ENCODE measurements at places on chromosomes 5 and 9.

GRCh38 chr9:36249189-36249588, 9.1 kb downstream of the GNE start:
- DNase-seq: no peak

GRCh38 chr5:172133359-172134029, 54.5 kb downstream of the STK10 start:
- DNase-seq: no peak

GRCh38 chr5:77632526-77633206, 5.8 kb downstream of the OTP start:
- DNase-seq: no peak

- DNase-seq: no peak
Measured at GRCh38 chr5:120503341-120503740, 39.2 kb downstream of the PRR16 start.

- DNase-seq: no peak
Measured at GRCh38 chr9:33331377-33331891, 41.1 kb downstream of the NFX1 start.

DNA sequence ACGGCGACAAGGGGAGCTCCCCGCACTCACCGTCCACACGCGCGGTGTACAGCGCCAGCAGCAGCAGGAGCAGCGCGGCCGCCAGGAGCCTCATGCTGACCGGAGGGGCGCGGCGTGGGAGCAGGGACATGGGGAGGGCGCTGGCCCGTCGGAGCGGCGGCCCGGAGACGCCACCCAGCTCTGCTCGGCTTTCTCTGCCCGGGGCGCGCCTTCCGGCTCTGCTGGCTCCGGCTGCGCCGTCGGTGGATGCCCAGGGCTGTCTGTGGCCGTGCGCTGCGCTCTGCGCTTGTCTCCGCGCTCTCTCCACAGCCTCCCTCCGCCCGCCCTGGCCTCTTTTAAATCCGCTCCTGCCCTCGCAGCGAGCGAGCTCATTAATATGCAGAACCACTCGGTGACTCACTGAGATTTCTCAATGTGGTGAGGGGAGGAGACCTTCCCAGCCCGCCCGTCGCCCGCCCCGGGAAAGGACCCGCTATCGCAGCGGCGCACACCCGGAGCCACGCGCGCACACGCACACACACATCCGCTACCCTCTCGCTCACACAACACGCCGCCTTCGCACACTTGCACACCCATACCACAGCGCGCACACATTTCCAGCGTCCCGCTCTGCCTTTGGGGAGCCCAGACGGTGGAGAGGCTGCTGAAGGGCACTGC, at the start of gene CXCL14:
TSS of gene CXCL14 (minus strand) at position 307 of the 657 bp plus-strand sequence. CDS start at position 94, 213 bp downstream.
- no peak for DNase-seq

DNA sequence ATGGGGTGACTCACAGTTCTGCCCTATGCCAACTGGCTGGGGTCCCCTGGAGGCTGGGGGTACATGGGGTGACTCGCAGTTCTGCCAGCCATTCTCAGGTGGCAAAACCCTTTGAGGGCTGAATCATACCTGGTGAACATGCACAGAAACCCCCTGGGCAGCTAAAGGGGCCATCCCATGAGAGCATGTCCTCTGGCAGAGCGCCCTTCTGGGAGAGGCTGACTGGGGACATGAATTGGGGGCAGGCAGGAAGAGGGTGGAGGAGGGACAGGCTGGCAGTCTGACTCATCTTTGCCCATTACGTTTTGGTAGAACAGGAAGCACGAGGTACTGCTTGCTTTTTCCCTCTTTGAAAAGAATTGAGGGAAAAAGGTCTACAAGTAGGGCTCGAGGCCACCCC, 16.7 kb downstream of the TRAF1 start:
- DNase-seq: no peak

GRCh38 chr5:14016549-14016948, 72.1 kb upstream of the DNAH5 start:
- DNase-seq: no peak

DNA sequence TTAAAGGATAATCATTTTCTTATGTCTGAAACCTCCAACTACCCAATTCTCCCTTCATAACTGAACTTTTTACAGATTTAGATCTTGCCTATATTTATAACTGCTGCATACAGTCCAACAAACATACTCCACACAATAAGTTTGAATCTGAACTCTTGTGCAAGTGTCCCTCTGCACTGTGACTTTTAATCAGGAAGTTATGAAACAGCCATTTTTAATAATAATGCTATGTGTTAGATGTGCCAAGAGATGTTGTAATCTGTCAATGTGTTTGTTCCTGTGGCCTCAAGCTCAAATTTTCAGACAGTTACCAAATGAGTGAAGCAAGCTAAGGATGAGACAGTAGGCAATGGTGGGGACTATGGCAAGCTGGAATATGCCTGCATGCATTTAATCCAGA, 57.6 kb upstream of the MTAP start:
- no peak for DNase-seq

DNA sequence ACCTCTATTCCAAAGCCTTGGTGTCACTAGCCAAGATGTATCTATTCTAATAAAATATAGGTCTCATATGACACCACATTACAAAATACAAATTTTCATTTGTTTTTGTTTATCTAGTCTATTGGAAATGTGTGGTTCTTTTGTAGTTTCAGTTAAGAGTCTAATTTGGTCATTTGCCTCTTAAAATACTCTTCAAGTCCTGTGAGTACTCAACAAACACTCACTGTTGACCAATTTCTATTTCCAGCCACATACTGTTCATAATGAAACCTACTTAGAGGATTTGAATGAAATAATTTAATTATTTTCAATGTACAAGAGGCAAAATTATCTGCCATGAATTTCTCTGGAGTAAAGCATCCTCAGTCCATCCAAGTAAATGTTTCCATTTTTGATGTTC, 40.6 kb downstream of the SLC1A3 start:
- no peak for DNase-seq

DNA sequence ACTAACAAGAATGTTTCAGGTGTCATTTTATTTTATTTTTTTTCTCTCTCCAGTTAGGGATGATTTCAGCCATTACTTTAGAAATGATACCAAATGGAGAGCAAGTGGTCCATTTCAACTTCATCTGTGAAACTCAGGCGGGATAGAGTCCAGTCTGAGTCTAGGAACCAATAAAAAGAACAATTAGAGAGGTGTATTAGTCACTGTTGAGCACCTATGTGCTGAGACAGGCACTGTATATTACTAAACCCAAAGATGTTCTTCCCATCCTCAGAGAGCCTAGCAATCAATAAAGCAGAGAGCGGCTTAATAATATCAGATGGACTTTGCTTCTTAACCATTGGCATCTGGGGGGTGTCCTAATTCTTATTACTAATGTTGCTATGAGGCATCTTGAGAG, 410.3 kb upstream of the SLC24A2 start:
- no peak for DNase-seq

DNA sequence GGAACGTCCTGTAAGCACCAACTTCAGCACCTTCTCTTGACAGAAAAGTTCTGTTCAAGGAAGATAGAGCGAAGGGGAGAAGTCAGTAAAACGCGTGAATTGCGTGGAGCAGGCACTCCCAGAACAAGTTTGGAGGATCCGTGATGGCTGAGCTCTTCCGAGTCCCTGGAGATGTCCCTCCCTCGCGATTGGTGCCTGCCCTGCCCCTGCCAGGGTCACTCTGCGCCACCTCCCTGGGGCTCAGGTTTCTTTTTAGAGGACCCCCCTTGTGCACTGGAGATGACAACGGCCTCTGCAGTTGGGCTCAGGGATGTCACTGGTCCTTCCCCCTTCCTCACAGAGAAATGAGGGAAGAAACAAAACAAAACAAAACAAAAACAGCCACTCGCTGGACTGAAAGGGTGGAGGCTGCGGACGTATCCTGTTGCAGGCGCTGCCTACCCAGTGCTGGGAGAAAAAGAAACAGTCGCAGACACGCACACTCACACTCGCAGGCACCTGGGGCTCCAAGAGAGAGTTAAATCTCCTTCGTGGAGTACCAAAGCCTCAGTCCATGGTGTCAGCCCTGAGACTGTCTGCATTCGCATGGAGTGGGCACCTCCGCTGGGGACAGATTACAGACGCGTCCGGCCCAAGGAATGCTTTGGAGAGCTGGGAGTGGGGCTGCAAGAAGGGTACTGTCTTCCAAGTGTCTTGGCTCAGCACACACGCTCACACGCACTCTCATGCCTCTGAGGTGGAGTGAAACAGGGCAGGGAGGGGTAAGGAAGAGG, 512.7 kb downstream of the SLCO4C1 start:
- DNase-seq: no peak

- DNase-seq: no peak
Measured at GRCh38 chr9:22813529-22813928, 366.9 kb downstream of the DMRTA1 start.

GRCh38 chr5:66436721-66437120, 159.5 kb upstream of the MAST4 start:
- DNase-seq: no peak

DNA sequence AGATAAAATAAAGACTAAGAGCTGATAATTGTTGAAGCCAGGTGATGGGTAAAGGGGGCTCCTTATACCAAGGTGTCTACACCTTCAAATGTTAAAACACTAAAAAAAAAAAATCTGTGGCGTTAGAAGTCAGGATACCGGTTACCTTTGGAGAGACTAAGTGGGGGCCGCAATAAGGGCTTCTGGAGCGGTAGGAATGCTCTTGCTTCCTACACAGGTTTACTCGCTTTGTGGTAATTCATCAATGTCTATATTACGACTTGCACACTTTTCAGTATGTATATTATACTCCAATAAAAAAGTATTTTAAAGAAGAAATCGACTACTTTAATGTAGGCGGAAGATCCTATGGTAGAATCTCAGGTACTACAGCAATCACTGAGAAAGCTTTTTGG, 12.5 kb downstream of the MRPS27 start:
- DNase-seq: no peak

DNA sequence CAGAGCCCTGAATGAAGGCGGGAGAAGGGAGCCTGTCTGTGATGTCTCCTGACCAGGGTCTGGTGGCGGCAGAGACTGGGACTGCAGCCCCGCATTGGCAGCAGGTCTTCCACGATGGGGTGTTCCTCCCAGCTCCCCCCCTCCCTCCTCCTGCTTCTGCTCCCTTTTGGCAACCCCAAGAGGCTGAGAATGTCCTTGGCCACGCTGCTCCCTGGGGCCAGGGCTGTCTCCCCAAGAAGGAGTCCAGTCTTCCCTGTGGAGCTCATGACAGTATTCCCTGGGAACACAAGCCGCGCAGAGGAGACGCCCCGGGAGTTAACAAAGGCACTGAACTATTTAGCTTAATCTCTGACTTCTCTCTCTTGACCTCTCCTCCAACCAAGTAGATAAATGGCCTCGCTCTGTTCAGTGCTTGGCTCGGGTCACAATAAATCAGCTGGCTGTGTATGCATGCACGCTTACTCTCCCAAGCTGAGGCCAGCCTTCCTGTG, 84.0 kb upstream of the NEURL1B start:
- no peak for DNase-seq

DNA sequence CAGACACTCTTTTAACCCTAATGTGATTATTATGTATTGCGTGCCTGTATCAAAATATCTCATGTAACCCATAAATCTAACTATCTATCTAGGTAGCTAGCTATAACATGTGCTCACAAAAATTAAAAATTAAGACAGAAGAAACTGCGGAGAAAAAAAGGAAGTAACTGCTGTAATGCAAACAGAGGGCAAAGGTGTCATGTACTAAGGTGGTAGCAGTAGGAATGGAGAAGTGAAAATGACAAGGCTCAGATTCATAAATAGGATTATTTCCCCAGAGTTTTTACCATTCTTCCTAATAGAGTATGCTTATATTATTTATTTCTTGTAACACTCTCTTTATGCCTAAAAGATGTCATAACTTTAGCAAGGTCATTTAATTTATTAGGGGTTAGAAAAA, 1527.5 kb upstream of the C9orf72 start:
- no peak for DNase-seq

DNA sequence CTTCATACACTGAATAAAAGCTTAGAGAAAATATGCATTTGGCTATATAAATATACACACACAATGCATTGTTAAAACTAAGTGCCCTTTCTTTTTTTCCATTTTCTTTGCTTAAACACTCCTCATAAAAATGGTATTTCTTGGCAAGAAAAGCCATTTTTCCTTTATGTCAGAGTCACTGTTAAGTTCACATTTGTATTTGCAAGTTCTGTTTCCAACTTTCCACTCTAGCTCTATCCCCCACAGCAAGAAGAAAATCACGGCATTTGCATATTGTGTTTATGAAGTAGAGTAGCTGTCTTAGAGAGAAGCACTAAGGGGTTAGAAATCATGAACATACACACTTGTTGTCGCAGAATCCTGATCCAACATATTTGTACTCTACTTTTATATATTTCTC, 662.1 kb upstream of the MEF2C start:
- DNase-seq: no peak

GRCh38 chr5:135331612-135332011, 67.4 kb downstream of the MACROH2A1 start:
- DNase-seq: no peak

GRCh38 chr5:168822248-168822744, 243.1 kb upstream of the PANK3 start:
- DNase-seq: no peak

- no peak for DNase-seq
Measured at GRCh38 chr5:74426506-74426905, 214.0 kb downstream of the ENC1 start.

Measured in activated T-helper 1 cell treated with anti-CD3 and anti-CD28 coated beads, Interleukin-2, amount 50 U/mL, for 16 hours (primary cell).